ENCODE measurements at places on chromosomes 4 and X.
A peak's percentile ranks its signal among the peaks of the same experiment; 100 is the strongest.

- peak; percentile 64 for DNase-seq
Observed at GRCh38 chr4:134540588-134540987, 339.0 kb upstream of the PABPC4L start.

DNA sequence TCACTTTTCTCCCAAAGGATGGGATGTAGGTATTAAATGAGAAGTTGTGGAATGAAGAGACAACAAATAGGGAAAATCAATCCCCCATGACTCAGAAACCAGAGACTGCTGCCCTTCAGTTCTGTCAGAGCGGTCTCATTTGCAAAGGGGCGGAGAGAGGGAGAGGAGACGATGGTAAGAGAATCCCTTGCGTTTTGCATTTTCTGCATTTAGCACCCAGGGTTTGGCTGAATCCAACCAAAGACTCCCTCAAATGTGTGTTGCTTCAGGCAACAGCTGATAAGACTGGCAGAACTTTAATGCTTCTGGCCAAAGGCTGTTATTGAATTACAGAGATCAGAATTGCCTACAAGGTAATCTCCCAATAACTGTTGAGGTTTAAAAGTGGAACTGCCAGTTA lies 230.2 kb downstream of the EVC2 start:
- no peak for DNase-seq

DNA sequence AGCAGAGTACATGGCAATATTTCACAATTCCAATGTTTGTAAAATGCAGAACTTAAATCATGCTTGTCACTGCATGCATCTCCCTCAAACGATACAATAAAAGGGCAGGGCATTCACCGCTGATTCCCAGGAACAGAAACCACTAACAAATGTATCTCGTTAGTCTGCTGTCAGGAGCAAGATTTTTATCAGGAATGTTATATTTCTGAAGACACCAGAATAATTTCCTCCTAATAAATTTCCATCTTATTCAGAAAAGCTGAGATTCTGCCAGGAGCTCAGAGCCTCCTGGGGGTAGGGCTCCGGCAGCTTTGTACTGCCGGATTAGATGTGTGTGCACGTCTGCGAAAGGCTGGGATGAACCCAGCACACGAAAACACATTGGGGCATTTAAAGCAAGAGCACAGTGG lies 54.0 kb upstream of the LDB2 start:
- no peak for DNase-seq

DNA sequence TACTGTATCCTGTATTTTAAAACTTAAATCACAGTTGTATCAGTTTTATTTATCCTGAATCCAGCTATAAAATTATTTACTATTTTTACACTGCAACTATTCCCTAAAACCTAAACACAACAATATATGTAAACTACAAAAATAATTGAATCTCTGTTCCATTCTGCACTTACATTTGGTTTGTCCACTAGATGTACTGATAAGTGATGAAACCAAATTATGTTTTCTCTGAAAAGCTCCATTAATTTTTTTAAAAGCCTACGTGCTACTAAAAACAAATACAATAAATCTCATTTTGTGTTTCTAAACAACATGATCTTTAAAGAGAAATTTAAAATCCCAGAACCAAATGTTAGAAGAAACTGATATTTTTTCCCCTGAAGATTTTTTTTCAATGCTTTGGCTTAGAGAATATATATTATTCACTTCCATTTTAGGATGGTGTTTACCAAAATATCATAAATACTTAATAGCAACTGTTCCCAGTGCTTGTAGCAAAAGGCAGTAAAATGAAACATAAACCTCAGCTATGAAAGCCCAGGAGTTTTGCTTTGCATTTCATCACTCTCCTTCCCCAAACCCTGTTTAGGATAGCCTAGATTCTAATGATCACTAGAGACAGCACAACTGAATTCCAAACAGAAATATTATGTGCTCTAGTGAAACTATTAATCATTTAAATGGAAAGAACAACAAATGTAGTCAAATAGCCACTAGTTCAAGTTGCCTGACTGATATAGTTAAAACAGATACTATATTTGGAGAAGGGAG lies 19.7 kb downstream of the ANTXR2 start:
- no peak for DNase-seq

- no peak for DNase-seq
Observed at GRCh38 chrX:35919536-35920309, at the start of gene CFAP47. Gene CFAP47 (plus strand): TSS chrX:35919734. CDS start chrX:35919800, 66 bp downstream.

GRCh38 chrX:21656587-21657317 lies 1.4 kb downstream of the KLHL34 start:
- no peak for DNase-seq

DNA sequence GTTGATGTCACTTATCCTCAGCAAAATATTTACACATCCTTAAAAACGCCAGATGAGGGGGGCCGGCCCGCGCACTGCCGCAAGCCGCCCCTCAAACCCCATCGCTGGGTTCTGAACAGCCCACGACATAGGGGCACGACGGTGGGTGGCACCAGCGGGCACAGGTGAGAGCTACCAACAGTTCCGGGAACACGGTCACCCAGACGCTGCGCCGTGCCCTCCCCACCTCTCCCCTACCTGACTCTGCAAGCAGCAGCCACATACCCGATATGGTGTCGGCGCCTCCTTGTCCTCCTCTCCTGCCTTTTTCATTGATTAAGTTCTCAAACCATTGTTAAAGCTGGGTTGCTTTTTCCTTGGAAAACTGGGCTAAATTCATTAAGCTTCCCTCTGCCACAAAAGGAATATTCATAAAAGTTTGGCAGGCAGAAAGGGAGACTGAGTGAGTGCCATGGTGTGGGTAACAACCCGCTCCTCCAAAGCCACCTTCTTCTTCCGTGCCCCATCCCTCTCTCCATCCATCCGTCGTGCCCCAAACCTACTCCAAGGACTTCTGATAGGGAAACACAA lies 1.4 kb downstream of the RAI2 start:
- no peak for DNase-seq

DNA sequence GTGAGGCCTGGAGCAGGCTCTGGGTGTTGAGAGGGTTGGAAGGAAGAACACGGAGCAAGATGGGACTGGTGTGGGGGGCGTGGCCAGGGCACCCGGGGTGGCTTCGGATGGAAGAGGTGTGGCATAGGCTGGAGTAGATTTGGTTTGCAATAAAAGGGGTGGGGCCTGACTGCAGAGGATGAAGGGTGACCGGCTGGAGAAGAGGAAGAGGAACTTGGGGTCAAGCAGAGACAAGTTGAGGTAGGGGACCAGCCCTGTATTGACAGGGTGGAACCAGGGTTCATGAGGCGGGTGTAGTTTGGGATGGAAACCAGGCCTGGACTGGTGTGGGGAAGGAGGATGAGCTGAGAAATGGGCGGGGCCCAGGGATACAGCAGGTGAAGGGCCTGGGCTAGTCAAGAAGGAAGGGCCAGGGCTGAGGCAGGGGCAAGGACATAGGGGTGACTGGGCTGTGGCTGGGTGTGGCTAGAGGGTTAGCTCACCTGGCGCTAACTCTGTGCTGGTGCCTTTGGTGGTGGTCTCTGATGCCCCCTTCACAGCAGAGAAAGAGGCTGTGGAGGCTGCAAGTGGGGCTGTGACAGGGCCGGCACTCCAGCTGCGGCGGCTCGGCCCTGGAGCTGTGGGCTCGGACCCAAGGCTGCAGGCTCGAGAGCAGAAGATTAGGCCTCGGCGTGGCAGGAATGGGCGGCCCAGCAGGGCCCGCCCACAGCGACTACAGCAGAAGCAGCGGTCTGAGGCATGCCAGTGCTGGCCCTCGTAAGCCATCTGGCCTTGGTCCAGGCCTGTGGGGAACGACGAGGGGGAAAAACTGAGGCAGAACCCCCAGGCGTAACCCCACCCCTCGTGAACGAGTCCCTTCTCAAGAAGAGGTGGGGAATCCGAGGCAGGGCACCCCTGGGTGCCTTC lies 5.0 kb downstream of the PLP2 start:
- no peak for DNase-seq

DNA sequence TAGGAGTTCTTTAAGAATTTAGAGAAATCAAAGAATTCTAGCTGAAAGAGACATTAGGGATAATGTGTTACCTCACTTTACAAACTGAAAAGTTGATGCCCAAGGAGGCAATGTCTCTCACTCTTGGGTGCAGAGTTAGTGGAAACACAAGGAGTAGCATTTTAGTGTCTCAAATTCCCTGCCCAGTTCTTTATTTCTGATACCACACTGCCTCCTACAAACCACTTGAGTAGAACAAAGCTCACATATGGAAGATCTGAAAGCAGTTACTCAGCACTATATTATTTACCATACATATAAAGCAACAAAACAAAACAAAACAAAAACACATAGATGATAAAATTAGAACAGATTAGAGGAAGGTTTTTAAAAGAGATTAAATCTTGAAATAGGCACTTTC lies 124.2 kb downstream of the REELD1 start:
- DNase-seq: no peak

GRCh38 chrX:78673246-78673645 lies 14.1 kb upstream of the RTL3 start:
- no peak for DNase-seq

DNA sequence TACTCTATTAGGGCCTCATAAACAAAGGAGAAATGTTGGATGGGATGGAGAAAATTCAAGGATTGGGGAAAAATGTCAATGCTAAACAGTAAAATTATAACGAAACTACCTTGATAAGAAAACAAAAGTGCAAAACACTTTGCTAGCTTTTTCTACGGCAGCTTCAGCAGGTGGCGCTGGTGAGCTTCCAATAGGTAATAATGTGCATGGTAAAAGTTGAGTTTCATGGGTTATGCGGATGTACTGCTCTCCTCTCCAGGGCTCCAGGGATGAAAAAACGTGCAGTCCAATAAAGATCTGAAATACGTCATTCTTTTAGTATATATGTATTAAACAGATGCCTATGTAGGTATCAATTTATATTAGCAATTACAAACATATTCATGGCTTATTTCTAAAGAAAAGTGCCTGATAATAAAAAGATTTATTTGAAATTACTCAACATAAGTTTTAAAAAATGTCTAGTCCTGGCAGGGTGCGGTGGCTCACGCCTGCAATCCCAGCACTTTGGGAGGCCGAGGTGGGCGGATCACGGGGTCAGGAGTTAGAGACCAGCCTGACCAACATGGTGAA lies 239.6 kb downstream of the GRXCR1 start:
- DNase-seq: peak; percentile 46

DNA sequence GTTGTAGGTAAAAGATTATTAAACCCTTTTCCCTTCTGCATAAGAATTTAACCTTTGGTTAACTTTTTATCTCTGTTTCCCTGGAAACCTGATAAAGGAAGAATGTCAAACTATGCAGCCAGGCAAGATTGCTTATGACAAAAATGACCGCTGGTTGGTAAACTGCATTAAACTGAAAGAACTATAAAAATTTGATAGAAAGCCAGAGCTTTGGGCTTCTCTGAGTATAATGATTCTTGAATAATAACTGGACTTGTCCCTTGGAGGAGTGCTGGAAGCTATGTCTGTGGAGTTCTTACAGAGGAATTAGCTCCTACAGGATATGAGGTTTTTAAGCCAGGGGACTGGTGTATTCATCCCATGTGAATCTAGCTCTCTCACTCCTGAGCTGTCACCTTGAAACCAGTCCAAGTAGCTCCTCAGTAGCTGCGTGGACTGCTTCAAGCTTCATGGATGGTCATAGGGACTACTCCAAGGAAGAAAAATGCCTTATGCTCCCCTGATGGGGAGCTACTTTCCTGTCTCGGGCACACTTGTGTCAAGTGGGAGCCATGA lies 52.0 kb downstream of the RASL11B start:
- no peak for DNase-seq

- no peak for DNase-seq
Observed at GRCh38 chr4:74463123-74463522, 18.2 kb downstream of the AREG start.
